ENCODE measurements at places on chromosomes 3 and 15. TPM values are rescaled to one million over a fixed set of nuclear protein-coding genes. Genes with fewer than 3 reads are reported as not detected.

SGO1 gene
- 0.98 TPM for total RNA-seq

SPATA16 gene
- total RNA-seq = not detected

LXN gene
- total RNA-seq = 103 TPM

DNA sequence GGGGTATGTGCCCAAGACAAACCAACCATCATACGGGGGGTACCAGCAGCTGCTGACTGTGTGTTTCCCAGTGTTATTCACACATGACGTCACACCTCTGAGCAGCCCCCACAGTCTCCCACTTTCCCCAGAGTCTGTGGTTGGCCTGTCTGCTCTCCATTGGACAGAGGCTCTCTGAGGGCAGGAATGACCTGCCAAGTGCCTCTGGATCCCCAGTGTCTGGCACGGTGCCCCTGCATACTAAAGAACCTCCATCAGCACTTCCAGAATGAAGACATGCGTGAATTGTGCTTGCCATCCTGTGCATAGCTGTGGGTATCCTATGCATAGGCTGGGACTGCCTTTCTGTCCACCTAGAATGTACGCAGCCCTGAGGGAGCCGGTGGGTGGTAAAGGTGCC lies 3.5 kb upstream of the CCDC9B start:
- H3K4me1 ChIP-seq = peaks cover 16% of the 10 kb centered on the region
- no peaks in the 10 kb centered on the region for H3K36me3 ChIP-seq
- no peak overlapping the region for H3K4me3 ChIP-seq
- DNase-seq = no peak
- no peak overlapping the region for H3K27ac ChIP-seq
- H3K27me3 ChIP-seq = no peaks in the 10 kb centered on the region

DNA sequence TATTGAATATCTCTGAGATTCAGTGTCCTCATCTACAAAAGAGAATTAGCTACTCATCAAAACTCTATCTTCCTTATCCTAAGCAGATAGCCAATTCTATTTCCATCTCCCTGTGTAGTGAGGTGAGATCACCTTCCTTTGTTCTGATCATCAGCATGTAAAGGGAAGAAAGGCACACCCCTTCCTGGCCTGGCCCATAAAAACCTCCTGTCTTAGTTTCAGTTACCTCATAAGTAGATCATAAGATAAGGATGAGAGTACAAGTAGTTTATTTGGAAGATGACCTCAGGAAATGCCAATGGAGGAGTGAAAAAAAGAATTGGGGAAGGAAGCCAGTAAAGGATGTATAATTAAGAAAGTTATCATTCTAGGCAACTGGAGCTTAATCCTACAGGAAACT lies 114.5 kb upstream of the GADL1 start:
- no peaks in the 10 kb centered on the region for H3K27me3 ChIP-seq
- no peaks in the 10 kb centered on the region for H3K4me1 ChIP-seq
- no peak for DNase-seq
- H3K36me3 ChIP-seq = no peaks in the 10 kb centered on the region

GRCh38 chr3:185325946-185326791 lies 36.8 kb upstream of the MAP3K13 start:
- no peak for DNase-seq
- H3K4me3 ChIP-seq = no peak overlapping the region
- H3K27me3 ChIP-seq = no peaks in the 10 kb centered on the region
- H3K4me1 ChIP-seq = no peaks in the 10 kb centered on the region
- no peak overlapping the region for H3K27ac ChIP-seq

- H3K27me3 ChIP-seq = no peaks in the 10 kb centered on the region
- no peak overlapping the region for H3K4me3 ChIP-seq
- H3K36me3 ChIP-seq = no peaks in the 10 kb centered on the region
- peaks cover 7% of the 10 kb centered on the region for H3K4me1 ChIP-seq
These were observed 64.8 kb upstream of the HEG1 start for GRCh38 chr3:125120379-125121122.

- H3K4me1 ChIP-seq = no peaks in the 10 kb centered on the region
- no peak overlapping the region for H3K27ac ChIP-seq
- H3K4me3 ChIP-seq = no peak overlapping the region
- DNase-seq = no peak
- H3K27me3 ChIP-seq = peaks cover 2% of the 10 kb centered on the region
These were observed 24.7 kb upstream of the OR5K4 start for GRCh38 chr3:98328933-98329332.

GRCh38 chr15:36914960-36915808 lies 185.2 kb downstream of the MEIS2 start:
- H3K4me1 ChIP-seq = peaks cover 21% of the 10 kb centered on the region
- H3K4me3 ChIP-seq = no peak overlapping the region
- H3K27me3 ChIP-seq = no peaks in the 10 kb centered on the region

- H3K27me3 ChIP-seq = no peaks in the 10 kb centered on the region
- no peaks in the 10 kb centered on the region for H3K4me1 ChIP-seq
- no peak overlapping the region for H3K4me3 ChIP-seq
- DNase-seq = no peak
- H3K36me3 ChIP-seq = no peaks in the 10 kb centered on the region
These were observed 413.1 kb upstream of the ARRDC4 start for GRCh38 chr15:97547381-97547780.

DNA sequence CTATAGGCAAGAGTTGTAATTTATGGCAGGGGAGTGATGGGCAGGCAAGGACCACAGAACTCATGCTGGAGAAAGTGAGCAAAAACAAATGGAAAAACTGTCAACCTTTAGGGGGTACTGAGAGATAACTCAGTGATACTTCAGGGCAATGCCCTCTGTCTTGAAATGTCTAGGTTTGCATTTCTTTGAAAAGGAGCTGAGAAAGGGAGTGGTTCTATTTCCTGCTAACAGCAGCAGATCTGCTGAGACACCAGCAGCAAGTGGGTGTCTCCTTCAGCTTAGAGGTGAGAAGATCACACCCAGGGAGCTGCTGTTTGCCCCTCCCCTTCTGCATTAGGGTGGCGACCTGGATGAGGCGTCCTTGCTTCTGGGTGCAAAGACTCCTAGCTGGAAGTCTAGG lies 42.3 kb upstream of the XIRP1 start:
- H3K4me1 ChIP-seq = no peaks in the 10 kb centered on the region
- no peak overlapping the region for H3K4me3 ChIP-seq
- H3K36me3 ChIP-seq = no peaks in the 10 kb centered on the region

DNA sequence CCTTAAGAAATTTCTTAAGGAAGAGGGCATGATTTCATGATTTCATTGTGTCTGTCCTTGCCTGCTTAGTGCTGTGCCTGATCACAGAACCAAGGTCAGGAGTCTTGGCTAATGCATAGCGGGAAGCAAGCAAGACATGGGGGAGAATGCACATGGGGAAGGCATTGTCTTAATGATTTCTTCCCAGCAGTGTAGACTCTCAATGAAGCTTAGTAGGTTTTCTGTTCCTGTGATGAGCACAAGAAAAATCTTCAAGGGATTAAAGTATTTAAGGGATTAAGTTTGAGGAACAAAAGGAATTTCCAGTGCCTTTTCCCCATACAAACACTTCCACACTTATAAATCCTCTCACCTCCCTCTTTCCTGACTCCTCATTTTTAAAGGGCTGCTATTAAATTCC lies 46.9 kb upstream of the SEMA6D start:
- H3K36me3 ChIP-seq = no peaks in the 10 kb centered on the region
- no peak overlapping the region for H3K4me3 ChIP-seq
